H9 (cell line): ENCODE measurements at places on chromosomes 3 and 15. TPM values are rescaled to one million over a fixed set of nuclear protein-coding genes. Genes with fewer than 3 reads are reported as not detected.

GRCh38 chr3:184899953-184900595 lies 88.1 kb downstream of the VPS8 start:
- DNase-seq: no peak
- H3K4me3 ChIP-seq: peak overlapping the region; percentile 41
- H3K4me1 ChIP-seq: peaks cover 4% of the 10 kb centered on the region; the same call in 1 of the 2 replicates
- H3K27me3 ChIP-seq: no peaks in the 10 kb centered on the region
- H3K27ac ChIP-seq: peak overlapping the region; percentile 82
- peaks cover 19% of the 10 kb centered on the region for H3K36me3 ChIP-seq

GRCh38 chr3:146106986-146107385 lies 54.0 kb downstream of the PLOD2 start:
- H3K4me1 ChIP-seq: peaks cover 5% of the 10 kb centered on the region
- H3K27ac ChIP-seq: no peak overlapping the region
- no peak overlapping the region for H3K4me3 ChIP-seq
- no peaks in the 10 kb centered on the region for H3K27me3 ChIP-seq
- no peak for DNase-seq

DNA sequence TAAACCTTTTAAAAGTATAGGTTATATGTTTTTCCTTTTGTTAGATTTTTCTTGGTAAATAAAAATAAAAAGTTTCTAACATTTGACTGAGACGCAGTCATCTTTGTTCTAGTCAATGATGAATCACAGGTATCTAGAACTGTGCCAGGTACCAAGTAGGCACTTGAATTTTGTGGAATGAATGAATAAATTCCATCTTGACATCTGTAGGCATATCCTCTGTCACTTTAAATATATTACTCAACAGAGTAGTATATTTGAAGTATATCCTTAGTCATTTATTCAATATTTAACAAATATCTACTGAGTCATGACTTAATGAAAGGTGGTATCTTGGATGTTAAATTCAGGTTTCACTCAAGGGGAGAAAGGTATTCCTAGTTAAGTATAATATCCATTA lies 828.4 kb downstream of the TUSC7 start:
- no peaks in the 10 kb centered on the region for H3K27me3 ChIP-seq
- no peak overlapping the region for H3K27ac ChIP-seq
- DNase-seq: no peak
- no peaks in the 10 kb centered on the region for H3K4me1 ChIP-seq

GRCh38 chr15:75051191-75051608 lies 27.8 kb downstream of the PPCDC start:
- H3K27me3 ChIP-seq: no peaks in the 10 kb centered on the region
- H3K36me3 ChIP-seq: peaks cover 11% of the 10 kb centered on the region
- no peaks in the 10 kb centered on the region for H3K4me1 ChIP-seq
- no peak overlapping the region for H3K27ac ChIP-seq
- DNase-seq: no peak
- no peak overlapping the region for H3K4me3 ChIP-seq

DNA sequence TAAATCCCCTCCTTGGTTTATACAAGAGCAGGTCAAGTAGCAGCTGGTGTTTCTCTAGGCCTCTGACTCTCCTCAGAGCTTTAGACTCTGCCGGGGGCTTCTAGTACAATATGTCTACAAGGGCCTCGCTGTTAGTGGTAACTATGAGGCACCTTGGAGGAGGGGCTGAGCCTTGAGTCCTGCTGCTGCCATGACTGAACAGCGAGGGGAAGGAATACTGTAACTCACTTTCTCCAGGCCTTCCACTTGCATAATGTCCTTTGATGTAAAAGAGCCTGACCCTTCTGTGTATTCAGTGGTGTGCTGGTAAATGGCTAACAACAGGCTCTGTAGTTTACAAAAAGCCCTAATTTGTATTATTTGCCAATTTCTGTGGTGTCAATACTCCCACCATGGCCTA lies 27.8 kb downstream of the DRD3 start:
- H3K27ac ChIP-seq: no peak overlapping the region
- no peak overlapping the region for H3K4me3 ChIP-seq
- no peaks in the 10 kb centered on the region for H3K27me3 ChIP-seq
- peaks cover 22% of the 10 kb centered on the region; the same call in 1 of the 2 replicates for H3K4me1 ChIP-seq

DNA sequence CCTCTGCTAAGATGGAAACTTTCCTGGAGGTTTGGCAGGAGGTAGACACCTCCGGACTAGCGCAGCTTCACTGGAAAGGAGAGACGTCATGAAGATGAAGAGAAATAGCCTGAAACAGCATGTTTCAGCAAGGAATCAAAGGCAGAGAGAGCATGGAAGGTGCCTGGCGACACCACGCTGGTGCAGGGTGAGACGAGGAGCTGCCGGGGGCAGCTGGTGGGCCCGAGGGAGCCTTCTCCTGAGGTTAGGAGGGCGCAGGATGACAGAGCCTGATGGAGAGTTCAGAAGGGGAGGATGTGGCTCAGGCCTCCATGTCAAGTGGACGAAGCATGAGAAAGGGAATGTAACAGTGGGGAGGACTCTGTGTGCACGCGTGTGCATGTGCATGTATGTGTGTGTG lies 113.6 kb downstream of the TPRA1 start:
- H3K27me3 ChIP-seq: no peaks in the 10 kb centered on the region
- no peak for DNase-seq
- no peak overlapping the region for H3K27ac ChIP-seq
- no peaks in the 10 kb centered on the region for H3K4me1 ChIP-seq
- H3K36me3 ChIP-seq: no peaks in the 10 kb centered on the region
- no peak overlapping the region for H3K4me3 ChIP-seq

GRCh38 chr3:122183521-122183892 lies at the start of gene CASR:
CASR (plus strand) TSS chr3:122183668; CDS start chr3:122254190, 70,522 bp downstream.
- no peak within 1 kb of the TSS for H3K27ac ChIP-seq
- H3K36me3 ChIP-seq: no peaks in the 10 kb centered on the region
- no peaks in the 10 kb centered on the region for H3K4me1 ChIP-seq
- peak; percentile 57 for DNase-seq

DNA sequence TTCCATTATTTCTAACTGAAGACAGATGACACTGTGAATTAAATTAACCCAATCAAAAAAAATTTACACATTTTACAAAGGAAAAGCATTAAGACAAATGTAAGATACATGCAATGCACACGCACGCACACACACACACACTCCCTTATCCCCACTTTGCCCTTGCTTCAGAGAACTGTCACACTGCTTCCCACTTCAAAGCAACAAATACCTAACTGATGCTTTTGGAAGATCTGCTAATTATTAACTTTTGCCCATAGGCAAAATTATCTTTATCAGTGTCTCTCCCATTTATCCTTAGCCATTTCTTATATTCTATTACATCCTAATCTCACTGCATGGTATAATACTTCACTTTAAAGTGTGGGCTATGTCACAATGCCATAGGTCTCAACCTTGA lies 60.3 kb downstream of the SETD2 start:
- no peak overlapping the region for H3K27ac ChIP-seq
- H3K4me1 ChIP-seq: peaks cover 2% of the 10 kb centered on the region; the same call in 1 of the 2 replicates
- DNase-seq: no peak
- H3K27me3 ChIP-seq: no peaks in the 10 kb centered on the region
- H3K4me3 ChIP-seq: no peak overlapping the region

GRCh38 chr3:54744291-54744690 lies 183.6 kb downstream of the LRTM1 start:
- H3K36me3 ChIP-seq: no peaks in the 10 kb centered on the region
- DNase-seq: no peak
- H3K4me1 ChIP-seq: no peaks in the 10 kb centered on the region
- H3K4me3 ChIP-seq: no peak overlapping the region
- H3K27me3 ChIP-seq: no peaks in the 10 kb centered on the region

DNA sequence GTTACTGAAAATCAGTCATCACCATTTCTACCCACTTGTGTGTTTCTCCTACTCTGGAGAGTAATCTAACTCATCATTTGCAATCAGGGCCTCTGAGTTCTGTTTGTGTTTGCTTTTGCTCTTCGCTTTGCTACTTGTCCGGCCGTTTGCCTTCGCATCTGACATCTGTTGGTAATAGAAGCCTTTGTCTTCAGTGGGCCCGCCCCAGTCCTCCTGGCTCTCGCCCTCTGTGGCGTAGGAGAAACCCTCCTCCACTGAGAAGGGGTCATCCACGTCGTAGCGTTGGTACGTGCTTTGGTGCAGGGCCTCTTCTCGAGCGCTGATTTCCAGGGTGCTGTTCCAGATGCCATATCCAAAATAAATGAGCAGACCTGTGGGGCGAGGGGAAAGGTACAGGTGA lies 48.3 kb downstream of the CLDN11 start:
- DNase-seq: no peak
- no peak overlapping the region for H3K27ac ChIP-seq
- no peaks in the 10 kb centered on the region for H3K36me3 ChIP-seq

DNA sequence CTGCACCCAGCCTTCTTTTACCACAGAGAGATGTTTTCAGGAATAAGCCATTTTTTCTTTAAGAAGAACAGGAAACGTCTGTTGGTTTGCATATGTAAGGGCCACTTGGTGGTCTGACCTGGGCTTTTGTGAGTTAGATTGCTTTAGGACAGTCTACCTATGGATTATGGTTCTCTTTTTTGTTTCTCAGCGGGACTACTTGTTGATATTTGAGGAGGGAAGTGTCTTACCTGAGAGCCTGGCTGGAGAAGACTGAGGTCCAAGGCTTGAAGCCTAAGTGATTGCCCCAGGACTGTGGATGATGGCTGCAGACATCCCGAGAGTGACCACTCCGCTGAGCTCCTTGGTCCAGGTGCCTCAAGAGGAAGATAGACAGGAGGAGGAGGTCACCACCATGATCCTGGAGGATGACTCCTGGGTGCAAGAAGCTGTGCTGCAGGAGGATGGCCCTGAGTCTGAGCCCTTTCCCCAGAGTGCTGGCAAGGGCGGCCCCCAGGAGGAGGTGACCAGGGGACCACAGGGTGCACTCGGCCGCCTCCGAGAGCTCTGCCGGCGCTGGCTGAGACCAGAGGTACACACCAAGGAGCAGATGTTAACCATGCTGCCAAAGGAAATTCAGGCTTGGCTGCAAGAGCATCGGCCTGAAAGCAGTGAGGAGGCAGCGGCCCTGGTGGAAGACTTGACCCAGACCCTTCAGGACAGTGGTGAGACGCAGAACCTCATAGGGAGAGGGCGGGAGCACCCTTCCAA lies 3.0 kb downstream of the ZSCAN2 start:
- H3K27me3 ChIP-seq: no peaks in the 10 kb centered on the region; the same call in 1 of the 2 replicates
- H3K27ac ChIP-seq: peak overlapping the region; percentile 11
- peak overlapping the region; percentile 96 for H3K4me3 ChIP-seq
- H3K36me3 ChIP-seq: peaks cover 45% of the 10 kb centered on the region
- peaks cover 17% of the 10 kb centered on the region for H3K4me1 ChIP-seq

DNA sequence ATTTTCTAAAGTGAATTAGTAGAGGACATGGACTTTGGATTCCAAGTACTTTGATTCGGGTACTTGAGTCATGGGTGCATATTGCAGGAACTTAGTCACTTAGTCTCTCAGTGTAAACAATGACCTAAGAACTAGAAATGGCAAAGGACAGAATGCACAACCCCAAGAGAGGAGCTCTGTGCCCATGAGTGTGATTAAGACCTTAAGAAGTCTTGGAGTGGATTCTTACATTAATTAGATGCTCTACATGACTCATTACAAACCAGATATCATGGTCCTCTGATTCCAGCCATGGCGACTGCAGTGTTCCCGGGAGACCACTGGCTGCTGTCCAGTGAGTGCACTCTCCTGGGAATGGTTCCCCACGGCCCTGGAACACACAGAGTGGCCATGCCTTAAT lies 251.5 kb downstream of the GABRG3 start:
- no peak overlapping the region for H3K4me3 ChIP-seq
- no peaks in the 10 kb centered on the region for H3K4me1 ChIP-seq
- H3K27me3 ChIP-seq: no peaks in the 10 kb centered on the region
- H3K36me3 ChIP-seq: no peaks in the 10 kb centered on the region
- H3K27ac ChIP-seq: no peak overlapping the region
- DNase-seq: no peak

DNA sequence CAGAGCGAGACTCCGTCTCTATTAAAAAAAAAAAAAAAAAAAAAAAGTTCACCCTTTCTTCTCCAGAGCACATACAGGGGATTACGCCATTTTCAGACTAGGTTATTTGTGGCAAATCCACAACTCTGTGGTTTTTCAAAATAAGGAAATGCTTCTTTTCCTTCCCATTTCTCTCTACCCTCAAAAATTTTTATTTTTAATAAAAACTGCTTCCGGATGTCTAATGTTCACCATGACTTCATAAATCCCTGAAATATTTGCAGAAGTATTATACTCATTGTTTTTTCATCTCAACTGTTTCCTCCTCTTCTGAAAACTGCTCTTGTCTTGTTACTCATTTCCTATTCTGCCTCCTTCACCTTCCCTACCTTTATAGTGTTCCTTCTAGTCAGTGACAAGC lies 45.0 kb upstream of the SLC12A8 start:
- no peaks in the 10 kb centered on the region for H3K4me1 ChIP-seq
- no peak overlapping the region for H3K27ac ChIP-seq
- H3K27me3 ChIP-seq: no peaks in the 10 kb centered on the region

DNA sequence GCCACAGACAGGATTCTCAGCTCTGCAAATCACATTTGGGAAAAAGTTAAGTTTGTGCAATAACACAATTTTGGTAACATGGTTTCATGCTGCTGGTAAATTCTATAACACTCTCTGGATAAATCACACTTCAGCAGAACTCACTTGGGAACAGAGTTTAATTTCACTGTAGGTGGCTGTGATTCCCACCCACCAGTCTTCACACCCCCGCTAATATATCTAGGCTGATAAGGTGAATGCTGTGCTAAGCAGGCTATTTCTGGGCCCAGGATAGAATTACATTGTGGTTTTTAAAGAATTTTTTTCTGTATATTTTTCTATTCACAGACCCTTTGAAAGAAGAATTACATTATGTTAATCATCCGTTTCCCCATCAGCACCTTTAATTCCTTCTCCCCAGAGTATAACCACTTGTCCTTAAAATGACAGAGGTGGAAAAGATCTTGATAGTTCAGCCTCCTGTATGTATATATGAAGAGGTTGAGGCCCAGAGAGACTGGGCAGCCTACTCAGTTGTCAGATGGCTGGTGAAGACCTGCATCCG lies 22.9 kb downstream of the MAP2K1 start:
- no peak for DNase-seq
- H3K4me1 ChIP-seq: peaks cover 25% of the 10 kb centered on the region; the same call in 1 of the 2 replicates

GRCh38 chr3:165462636-165463334 lies 266.6 kb upstream of the SLITRK3 start:
- no peak overlapping the region for H3K4me3 ChIP-seq
- DNase-seq: no peak
- no peaks in the 10 kb centered on the region for H3K36me3 ChIP-seq

DNA sequence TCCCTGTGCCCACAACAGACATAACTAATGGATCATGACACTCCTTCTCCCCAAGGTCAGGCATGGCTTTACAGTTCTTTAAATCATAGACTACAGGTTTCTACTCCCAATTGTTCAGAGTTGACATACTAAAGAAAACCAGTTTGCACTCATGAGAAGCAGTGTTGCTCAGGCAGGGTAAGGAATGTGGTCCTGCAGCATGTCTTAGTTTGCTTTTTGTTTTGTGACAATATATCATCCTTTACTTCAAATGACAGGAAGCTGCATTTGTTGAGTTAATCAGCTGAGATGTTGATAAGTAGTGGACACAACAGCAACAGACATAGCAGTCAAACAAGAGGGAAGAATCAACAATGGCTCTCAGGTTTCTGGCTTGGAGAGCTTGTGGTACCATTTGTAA lies 267.5 kb downstream of the SLCO3A1 start:
- H3K4me3 ChIP-seq: no peak overlapping the region
- no peak for DNase-seq
- H3K27me3 ChIP-seq: no peaks in the 10 kb centered on the region

The ZNF385D gene
- 1.2 and 1.5 TPM in 2 replicates for total RNA-seq

The TMEM87A gene
- 43.3 and 46.7 TPM in 2 replicates for total RNA-seq

The TMEM158 gene
- total RNA-seq: 29.1 and 30.3 TPM in 2 replicates

The GLDN gene
- 0.77 and 1.3 TPM in 2 replicates for total RNA-seq

The TJP1 gene
- 136 and 140 TPM in 2 replicates for total RNA-seq

The STOML1 gene
- total RNA-seq: 2.5 and 2.9 TPM in 2 replicates

The ARRDC4 gene
- 8.1 and 8.7 TPM in 2 replicates for total RNA-seq
